ENCODE measurements at places on chromosomes 11 and 22.

GRCh38 chr11:134515081-134515960, 103.3 kb upstream of the B3GAT1 start:
- DNase-seq = no peak

DNA sequence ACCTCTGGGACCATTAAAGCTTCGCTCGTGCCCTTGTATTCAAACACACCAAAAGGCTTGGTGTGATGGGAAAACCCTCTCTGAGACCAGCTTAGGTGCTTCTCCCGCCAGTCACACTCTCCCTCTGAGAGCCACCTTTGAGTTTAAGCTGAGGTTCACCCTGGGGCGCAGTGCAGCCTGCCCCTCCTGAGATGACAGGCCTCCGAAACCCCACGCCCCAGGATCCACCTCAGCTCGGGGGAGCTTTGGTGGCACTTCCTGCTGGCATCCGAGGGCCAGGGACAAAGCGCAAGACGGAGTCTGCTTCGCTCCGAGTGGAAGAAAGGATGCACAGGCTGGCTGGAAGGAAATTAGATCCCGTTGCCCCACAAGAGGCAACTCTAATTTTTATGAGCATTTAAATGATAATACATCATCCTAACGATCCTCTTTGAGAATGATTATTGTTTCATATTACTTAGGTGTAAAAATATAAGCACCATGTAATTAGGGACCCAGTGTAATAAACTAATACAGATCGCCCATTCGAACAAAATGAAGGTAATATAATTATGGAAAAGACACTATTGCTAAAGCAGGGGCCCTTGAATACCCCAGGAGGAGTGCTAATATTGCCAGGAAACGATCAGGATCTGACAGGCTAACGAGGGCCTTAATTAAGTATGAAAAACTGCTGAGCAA, 134.7 kb downstream of the CEP164 start:
- no peak for DNase-seq

- DNase-seq = no peak
These were observed 2.3 kb upstream of the XBP1 start for GRCh38 chr22:28802595-28803123.

DNA sequence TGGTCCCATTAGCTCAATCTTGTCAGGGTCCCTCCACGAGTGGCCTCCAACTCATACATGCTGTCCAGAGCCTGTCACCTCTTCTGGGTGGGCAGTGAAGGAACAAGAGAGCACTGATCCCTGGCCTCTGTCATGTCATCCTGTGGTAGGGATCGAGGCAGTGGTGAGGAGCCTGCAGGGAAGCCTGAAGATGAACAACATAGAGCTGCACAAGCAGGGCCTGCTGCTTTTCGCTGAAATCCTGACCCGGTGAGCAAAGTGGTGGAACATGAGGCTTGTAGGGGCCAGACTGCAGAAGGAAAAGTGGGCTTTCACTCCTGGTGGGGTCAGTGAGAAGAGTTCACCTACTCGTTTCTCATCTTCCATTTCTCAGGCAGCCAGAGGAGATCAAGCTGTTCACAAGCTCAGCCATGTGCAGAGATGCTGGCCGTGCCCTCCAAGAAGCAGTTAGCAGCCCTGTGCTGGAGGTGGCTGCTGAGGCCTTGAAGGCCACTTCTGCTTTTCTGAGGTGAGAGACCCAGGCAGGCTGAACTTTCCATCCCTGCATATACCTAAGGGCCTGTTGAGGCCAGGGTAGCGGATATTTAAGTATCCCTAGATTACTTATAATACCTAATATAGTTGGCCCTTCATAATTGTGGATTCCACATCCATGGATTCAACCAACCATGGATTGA, 32.9 kb downstream of the MEI1 start:
- DNase-seq = peak; percentile 15

GRCh38 chr11:64208796-64209562, 2.5 kb downstream of the FERMT3 start:
- no peak for DNase-seq

DNA sequence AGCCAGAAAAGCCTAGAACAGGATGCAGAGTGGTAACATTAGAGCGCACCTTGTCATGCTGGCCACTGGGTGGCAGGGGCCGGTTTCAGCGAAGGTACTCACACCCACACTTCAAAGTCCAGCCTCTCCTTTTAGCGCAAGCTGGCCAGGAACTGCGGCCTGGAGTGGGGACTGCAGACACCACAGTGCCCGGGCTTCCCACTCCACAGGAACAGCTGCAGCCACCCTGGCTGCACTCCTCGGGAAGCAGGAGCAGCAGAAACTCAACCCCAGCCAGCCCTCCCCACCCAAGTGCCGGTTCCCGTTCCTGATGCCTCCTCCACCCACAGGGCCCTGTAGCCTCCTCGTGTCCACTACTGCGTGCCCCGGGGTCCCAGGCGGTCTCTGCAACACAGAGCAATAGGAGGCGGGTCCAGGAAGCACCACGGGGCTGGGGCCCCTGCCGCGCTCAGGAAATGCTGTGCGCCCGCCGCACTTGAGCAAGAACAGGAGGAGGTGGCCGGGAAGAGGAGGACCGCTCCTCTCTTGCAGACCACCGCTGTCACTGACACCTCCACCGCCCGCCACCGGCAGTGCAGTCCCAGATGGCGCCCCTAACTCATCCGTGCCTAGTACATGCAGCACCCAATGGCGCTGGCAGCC, 2.2 kb downstream of the RFPL2 start:
- no peak for DNase-seq

- no peak for DNase-seq
These were observed 164.6 kb downstream of the FEZ1 start for GRCh38 chr11:125331357-125332035.

DNA sequence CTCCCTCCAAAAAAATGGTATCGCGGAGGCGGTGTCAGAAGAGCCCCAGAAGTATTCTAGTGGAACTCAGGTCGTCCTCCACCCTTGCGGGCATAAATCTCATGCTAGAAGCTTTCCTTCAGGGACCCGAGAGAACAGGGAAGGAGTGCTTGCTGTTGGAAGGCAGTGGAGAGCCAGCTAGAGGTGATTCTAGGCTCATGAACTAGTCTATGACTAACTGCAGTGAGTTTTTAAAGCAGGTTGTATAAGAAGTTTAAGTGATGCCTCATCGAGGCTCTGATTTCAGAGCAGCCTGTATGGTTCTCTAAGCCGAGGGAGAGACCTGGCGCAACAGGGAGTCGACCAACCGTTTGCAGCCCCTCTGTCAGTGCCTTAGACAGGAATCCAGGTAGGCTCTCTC, 85.7 kb downstream of the TBC1D22A start:
- no peak for DNase-seq

Measured in stimulated activated naive B cell treated with anti-CD40 and anti-IgM and Interleukin-4, amounts not matched to agents 10 μg/mL and 1 μg/mL and 100 μg/mL, for 72 hours (primary cell).